ENCODE measurements at places on chromosomes 7 and 10.

DNA sequence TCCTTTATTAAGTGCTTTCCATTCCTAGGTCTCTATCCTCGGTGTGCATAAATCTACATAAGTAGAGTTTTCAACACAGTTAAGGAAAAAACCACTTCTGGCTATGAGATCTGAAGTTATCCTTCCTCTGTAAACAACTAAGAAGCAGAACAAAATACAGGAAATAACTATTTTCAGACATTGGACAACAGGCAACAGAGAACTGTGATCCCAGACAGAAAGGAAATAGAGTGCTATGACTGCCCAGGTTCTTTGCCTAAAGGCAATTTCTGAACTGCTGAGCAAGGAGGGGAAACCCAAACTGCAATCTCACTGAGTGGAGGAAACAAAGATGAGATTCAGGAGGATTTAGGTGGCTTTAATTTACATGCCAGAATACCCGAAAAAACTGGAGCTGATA, 285.4 kb downstream of the SNX13 start:
- DNase-seq, result no peak

DNA sequence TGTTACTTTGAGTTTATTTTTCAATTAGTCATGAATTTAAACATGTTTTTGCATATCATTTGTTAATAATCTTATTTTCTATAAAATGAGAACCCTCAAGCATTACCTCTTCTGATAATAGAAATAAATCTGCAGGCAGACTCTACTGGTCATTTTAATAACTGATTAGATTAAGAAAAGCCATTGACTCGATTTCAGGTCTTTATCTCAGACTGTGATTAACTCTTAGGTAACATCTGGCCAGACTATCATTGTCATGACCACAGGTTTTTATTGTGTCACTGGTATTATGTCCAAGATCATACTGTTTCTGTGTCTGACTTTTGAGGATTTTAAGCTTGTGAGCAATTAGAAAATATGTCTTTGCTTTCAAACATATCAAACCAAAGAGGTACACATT, 83.6 kb upstream of the SLC13A1 start:
- no peak for DNase-seq

DNA sequence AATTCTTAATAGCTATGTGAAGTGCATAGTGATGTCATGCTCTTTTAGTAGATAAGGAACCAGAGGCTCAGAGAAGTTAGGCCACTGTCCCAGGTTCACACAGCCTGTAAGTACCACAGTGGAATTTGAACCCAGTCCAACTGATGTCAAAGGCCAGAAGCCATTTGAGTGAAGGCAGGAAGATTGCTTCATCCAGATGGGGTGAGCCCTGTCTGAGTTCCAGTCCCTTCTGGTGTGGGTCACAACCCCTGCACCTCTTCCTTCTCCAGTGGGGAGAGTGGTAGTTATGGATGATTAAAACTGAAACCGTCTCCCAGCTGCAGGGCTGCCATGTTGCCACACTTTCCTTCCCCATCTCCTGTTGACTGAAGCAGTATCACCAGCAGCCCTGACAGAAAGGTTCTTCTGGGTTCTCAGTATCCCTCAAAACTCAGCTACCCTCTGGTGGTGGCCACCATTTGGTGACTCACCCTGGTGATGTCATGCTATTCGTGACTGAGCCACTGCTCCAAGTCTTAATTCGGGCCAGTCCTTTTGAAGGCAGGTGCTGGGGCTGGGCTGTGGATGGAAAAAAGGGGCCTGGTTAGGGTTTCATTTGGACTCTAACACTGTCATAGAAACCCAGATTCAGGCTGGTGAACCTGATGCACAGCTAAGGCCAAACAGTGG, 1.5 kb upstream of the C10orf95 start:
- no peak for DNase-seq

- no peak for DNase-seq
Measured at GRCh38 chr10:63348245-63348850, 117.4 kb downstream of the JMJD1C start.

GRCh38 chr10:95661818-95662217, 5.3 kb upstream of the ALDH18A1 start:
- DNase-seq, result no peak

GRCh38 chr10:79116801-79117723, 48.3 kb downstream of the ZMIZ1 start:
- DNase-seq, result no peak

GRCh38 chr10:124946945-124947344, 5.0 kb downstream of the ZRANB1 start:
- DNase-seq, result no peak

- no peak for DNase-seq
Measured at GRCh38 chr7:143172354-143172753, 10.9 kb upstream of the TAS2R39 start.

DNA sequence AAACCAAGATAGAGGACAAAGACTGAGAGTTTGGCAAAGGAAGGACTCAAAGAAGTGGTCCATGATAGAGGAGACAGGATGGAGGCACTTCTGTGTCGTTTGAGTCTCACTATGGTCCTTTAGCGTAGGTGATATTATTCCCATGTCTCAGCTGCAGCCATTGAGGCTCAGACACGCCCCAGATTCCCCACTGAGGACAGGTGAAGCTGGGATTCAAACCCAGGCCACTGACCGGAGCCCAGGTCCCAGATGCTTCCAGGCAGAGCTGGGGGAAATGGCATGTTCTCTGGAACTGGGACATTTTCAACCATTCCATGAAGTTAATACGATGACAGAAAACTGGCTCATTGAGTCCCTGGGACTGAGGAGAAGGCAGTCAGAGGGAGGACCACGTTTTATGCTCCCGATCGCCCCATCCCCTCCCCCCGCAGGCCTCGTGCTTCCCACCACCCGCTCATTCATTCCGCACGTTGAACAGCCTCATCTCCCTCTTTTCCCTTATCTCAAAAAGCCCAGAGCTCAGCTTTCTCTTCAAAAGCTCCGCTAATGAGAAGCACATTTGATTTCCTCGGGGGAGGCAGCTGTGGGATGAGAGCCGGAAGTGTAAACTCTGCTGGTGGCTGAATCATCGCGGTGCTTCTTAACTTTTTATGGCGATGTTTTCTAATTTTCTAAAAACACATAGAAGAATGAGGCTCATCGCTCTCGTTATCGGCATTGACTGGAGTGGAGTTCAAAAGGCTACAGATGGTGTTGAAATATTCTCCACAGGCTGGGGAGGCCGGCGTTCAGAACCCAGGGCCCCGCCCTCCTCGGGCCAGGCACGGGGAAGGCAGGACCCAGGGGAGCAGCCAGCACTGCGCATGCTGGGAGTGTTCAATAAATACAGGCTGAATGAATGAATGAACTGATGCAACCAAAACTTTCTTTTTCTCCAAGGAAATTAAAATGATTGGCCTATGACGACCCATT, 64.0 kb downstream of the OAT start:
- no peak for DNase-seq

- no peak for DNase-seq
Measured at GRCh38 chr7:585229-585711, 65.6 kb upstream of the PDGFA start.

- DNase-seq, result no peak
Measured at GRCh38 chr7:68364886-68365625, 1233.2 kb upstream of the AUTS2 start.

DNA sequence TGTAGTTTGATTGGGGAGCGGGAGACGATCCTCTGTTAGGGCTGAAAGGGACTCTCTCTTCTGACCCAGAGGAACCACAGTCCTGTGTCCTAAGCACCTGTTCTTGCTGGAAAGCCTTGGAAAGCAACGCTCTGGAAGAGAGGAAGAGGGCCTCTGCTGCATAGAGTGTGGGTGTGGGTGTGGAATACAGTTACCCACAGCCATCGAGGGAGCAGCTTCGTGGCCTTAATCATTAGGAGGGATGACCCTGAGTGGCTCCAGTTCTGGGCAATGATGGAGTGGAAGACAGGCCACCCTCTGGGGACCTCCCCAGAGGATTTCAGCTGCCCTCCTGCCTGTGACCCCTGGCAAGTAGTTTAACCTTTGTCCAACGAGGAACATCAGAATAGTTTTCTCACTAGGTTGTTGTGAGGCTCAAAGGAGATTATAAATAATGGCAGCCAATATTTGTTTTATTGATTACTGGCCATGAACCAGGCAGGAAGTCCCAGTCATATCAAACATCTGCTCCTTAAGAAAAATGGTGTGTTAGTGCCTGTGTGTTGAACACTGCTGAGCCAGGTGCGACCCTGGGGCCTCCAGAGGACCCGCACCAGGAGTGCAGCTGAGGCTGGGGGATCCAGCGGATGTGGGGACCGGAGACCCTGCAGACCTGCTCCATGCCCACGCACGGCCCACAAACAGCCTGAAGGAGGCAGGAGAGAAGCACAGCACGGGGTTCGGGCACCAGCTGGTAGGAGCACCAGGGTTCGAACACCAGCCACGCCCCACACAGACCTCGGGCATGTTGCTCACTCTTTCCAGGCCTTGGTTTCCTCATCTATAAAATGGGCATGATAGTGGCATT, 35.6 kb downstream of the FAM241B start:
- no peak for DNase-seq

DNA sequence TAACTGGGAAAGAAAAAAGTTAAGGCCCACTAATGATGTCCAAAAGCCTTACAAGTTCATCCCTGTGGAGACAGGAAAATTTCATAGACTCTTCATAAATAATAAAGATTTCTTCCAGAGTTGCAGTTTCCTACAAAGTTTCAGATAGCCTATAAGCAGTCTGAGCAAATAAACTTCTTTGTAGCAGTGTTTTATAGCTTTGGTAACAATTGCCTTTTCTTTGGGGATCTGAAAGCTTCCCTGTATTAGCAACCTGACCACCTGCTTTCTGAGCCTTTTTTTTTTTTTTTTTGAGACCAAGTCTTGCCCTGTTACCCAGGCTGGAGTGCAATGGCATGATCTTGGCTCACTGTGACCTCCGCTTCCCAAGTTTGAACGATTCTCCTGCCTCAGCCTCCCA, 150.0 kb downstream of the NRBF2 start:
- no peak for DNase-seq

All from hypothalamus (tissue), 51 donors.